ENCODE measurements at places on chromosomes 1 and 21.
A peak's percentile ranks its signal among the peaks of the same experiment; 100 is the strongest.

- peak; percentile 96 for DNase-seq
Measured at GRCh38 chr1:67347688-67348472, 40.2 kb downstream of the IL12RB2 start.

DNA sequence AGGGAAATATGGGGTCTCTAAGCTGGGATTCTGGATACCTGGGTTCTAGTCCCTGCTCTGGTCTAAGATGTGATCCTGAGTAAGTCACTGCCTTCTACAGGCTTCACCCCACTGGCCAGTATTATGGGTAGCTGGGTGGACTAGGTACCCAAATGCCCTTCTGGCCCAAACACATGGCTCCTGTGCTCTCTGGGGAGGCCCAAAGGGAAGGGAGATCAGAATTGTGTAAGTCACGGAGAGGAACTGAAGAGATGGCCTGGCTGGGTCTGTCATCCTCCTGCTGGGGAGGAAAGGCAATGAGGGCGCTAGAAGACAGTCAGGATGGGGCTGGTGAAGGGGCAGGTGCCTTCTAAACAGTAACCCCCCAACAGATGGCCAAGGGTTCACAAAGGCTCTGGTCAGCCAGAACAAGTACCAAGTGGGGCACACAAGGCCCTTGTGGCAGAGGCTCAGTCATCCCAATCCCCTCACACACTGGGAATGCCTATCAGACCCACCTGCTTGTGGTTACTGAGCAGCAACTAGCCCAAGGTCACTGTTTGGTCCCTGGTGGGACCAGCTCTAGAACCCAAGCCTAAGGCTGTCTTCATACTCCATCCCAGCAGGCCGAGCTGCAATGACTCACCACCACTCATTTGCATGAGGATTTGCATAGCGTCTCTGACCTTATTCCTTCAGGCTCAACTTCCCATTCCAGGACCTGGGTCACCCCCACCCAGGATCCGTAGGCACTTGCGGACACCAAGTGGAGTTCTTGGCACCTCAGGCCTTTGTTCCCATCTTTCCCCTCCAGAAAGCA lies 9.2 kb downstream of the MEF2D start:
- no peak for DNase-seq

- no peak for DNase-seq
Measured at GRCh38 chr1:76587212-76587611, 280.1 kb upstream of the ST6GALNAC5 start.

DNA sequence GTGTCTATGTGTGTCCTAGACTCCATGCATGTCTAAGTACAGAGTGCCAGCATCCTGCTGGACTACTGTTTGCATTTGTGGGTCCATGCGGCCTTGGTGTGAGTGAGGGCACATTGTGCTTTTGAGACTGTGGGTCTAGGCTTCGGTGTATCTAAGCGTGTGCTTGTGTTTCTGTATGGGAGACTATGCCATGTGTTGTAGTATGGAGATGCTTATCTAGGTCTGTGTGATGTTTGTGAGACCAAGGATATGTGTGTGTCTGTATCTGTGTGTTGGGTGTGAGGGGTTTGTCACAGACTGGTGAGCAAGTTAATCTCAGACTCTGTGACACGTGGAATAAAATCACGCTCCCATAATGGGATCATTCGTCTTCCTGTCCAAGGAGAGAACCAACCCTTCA lies 14.5 kb downstream of the AHDC1 start:
- DNase-seq: no peak

DNA sequence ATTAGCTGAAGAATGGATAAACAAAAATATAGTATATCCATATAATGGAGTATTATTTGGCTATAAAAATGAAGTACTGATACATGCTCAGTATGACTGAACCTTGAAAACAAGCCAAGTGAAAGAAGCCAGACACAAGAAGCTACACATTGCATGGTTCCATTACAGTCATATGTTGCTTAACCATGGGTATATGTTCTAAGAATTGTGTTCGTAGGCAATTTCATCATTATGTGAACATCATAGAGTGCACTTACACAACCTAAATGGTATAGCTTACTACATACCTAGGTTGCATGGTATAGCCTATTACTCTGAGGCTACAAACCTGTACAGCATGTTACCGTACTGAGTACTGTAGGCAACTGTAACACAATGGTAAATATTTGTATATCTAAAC lies 28.6 kb upstream of the FCAMR start:
- no peak for DNase-seq

DNA sequence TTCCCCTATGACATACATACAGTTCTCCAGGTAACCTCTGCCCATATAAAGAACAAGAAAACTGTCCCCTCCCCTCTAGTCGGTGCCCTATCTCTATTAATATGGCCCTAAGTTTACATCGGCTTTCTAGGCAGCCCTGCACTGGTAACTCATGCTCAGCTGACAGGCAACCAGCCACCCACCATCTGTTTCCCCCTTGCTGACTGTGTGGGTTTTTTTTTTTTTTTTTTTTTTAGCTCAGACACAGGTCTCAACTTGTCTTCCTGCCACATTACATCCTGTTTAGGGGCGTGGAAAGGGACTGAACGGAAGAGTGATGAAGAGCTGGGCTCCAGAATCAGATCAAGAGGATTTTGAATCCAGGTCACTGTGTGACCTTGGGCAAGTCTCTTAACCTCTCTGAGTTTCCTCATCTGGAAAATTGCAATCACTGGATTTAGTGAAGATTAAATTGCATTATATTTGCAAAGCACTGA lies 14.0 kb downstream of the LAPTM5 start:
- peak; percentile 79 for DNase-seq

- peak; percentile 12 for DNase-seq
Measured at GRCh38 chr1:62725255-62725654, 37.1 kb upstream of the DOCK7 start.

DNA sequence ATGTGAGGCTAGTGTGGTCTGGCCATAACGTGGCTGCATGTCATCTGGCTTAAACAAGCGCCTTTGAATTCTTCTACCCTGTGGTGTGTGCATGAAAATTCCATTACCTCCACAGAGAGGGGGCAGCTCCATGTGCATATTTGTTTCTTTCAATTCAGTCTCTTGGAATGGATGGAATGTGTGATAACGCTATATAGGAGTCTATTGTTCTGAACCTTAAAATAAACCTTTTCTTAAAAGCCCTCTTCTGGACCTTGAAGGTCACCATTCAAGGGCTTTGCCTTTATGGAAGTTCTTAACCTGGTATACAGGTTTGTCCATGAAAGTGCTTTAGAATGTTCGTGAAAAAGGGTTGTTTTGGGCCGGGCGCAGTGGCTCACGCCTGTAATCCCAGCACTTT lies 118.2 kb upstream of the ADGRL2 start:
- no peak for DNase-seq

DNA sequence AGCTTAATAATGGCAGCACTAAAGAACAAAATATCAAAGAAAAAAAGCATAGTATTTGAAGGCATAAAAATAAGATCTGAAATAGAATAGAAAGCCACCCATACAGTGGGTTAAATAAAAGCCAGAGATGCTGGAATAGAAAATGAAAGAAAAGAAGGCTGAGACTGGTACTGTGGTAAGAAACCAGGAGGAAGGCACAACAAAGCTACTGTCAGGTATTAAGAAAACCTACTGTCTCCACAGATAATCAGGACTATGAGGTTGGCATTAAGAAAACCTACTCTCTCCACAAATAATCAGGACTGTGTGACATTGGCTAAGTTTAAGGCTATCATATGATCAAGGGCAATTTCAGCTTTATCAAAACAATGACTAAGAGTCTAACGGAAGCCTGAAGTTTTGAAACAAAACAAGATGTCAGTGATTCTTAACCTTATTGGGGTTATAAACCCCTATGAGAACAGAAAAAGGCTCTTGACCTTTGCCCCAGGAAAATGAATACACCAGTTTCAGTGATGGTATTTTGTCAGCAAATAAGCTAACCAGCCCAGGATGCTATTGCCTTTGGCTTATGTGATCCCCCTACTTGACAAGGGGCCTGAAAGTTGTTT lies 24.4 kb downstream of the MCOLN2 start:
- no peak for DNase-seq
